COR-L47 (cell line): ENCODE measurements at places on chromosomes 12 and 14.

GRCh38 chr12:108305520-108305919, 33.6 kb downstream of the CMKLR1 start:
- DNase-seq, result no peak

DNA sequence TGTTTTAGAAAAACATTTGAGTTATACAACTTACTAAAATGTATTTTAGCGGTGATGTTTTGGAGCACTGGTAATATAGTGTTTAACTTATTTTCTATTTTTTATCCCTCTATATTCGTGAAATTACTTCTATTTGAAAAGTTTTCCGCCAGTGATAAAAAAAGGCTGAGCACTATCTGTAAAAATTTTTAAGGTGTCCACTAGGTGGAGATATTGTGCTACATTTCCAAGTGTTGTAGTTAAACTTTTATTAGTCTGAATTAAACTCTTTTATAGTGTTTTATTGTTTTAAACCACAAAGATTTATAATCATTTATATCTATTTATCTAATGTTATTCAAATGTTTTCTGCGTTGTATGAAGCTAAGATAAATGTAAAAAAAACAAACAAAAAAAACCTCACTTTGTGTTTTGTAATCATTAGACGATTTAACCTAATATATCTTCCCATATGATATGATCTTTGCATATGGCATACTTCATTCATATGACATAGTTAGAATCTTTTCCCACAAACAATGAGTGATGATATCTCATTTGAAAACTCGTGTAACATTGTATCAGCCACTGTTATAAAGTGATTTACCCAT, 11.8 kb downstream of the ALG10B start:
- DNase-seq, result peak; percentile 1

DNA sequence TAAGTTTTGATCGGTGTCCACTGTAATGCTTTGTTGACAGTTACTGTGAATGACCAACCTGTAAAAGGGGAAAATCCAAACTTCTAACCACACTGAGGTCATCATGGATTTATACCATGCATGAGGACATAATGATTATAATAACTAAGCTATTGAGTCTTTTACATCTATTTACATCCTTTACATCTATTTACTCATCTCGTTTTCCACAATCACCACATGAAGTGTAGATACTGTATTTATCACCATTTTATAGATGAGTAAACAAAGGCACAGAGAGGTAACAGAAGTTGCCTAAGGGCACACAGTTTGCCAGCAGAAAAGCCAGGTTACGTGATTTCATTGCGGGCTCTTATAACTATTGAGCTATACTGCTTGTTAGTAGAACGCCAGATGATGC, 27.9 kb upstream of the EID3 start:
- DNase-seq, result no peak

- DNase-seq, result no peak
Observed at GRCh38 chr12:1915082-1915968, 3.1 kb downstream of the CACNA2D4 start.

DNA sequence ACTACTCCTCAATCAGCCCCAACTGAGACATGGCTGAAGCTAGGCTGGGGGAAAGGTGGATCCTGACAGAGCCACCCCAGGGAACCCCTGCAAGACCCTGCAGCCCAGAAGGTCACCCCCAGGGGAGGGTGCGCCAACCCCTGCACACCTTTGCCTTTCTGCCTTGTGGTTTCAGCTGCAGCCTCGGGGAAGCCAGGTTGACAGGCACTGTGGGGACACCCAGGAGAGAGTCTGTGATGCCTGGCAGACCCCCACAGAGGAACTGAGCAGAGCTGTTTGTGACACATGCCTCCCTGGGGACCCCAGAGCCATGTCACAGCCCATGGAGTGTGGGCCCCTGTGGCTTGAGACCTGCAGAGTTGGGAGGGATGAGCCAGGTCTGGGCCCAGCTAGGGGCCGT, 11.8 kb upstream of the HHIPL1 start:
- DNase-seq, result no peak

- DNase-seq, result no peak
Observed at GRCh38 chr12:76859611-76860010, 19.2 kb downstream of the CSRP2 start.

DNA sequence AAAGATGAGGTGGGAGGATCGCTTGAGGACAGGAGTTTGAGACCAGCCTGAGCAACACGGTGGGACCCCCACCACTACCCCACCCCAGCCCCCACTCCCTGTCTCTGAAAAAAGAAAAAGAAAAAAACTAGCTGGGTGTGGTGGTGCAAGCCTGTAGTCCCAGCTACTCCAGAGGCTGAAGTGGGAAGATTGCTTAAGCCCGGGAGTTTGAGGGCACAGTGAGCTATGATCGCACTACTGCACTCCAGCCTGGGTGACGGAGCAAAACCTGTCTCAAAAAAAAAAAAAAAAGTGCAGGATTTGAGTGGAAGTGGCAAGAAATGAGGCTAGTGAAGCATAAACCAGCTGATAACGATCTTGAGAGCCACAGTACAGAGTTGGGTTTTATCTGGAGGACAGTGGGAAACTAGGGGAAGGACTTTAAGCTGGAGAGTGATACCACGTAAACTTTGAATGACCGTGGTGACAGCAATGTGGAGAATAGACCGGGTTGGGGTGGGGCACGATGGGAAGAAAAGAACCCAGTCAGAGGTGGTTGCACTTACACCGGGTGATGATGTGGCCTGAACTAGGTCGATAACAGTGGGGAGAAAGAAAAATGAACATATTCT, 85.3 kb downstream of the TMEM260 start:
- DNase-seq, result no peak

DNA sequence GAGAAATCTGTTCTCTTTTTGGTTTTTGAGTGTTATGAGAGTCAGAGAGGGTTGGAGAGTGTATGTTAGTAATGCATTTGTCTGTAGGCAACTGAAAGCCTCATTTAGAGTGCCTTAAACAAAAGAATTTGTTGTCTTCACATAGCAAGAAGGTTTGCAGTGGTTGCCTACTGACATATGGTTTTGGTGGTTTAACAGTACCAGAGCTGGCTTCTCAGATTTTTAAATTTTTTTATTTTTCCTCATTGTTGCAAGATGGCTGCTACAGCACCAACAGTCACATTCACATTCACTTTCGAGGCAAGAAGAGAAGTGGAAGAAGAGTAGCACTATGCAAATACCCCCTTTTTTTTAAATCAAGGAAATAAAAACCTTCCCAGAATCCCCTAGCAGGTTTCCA, 106.5 kb downstream of the ADCK1 start:
- DNase-seq, result no peak

DNA sequence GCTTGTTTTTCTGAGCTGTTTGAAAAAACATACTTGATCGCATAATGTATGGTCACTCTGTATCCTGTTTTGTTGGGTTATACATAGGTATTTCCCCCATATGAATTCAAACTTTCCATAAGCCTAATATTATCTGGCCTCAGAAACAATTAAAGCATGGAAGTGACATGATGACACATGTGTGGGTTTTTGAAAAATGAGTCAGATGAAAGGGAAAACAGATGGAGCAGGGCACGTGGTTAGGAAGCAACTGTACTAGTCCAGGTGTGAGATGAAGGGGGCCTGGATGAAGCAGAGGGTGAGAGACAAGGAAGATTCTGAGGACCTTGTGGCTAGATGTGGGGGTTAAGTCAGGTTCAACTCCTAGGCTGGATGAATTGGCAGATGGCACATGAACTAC, 92.7 kb upstream of the DNM1L start:
- no peak for DNase-seq

GRCh38 chr12:100168562-100168961, 25.9 kb upstream of the BLTP3B start:
- DNase-seq, result no peak

DNA sequence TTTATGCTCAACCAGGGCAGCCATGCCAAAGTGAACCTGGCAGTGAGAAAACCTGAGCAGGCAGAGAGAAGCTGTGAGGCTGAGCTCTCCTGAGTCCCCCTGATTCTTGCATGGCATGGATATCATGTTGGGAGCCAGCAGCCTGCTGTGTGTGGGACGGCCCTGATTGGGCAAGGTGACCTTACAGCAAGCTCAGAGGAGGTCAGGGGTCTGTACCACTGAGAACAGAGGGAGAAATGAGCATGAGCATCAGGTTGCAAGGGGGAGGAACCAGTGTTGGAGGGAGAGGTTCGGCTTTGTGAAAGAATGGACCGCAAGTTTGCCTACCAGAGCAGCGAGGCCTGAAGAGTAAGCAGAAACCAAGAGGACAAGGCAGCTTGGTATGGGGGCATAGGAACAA, 59.1 kb upstream of the PTGR2 start:
- DNase-seq, result no peak

DNA sequence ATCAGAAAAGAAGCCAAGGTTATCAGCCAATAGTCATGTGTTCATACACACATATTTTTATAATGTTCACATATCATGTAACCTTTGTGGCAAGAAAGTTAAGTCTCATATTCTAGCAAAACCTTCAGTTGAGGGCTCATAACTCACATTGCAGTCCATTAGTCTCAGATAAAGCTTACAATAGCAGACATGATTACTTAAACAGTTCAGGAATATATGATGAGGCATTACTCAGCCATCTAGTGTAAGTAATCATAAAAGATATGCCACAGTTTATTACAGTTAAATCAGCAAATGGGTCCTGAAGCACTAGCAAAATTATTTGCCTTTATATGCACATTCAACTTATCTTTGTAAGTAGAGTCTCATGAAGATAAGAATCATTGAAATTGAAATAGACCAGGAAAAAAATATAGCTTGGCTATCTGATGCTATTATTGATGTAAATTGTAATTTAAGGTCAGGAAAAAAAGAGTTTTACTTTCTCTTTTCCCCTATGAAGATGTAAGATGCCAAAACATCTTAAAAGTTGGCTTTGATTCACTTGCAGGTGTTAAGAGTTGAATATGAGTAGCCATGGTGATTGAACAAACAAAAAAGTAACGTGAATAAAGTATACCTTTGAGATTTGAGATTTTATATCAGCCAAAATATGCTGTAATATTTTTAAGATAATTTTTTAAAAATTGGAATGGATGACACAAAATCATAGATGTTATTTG, 537.0 kb downstream of the SLC6A15 start:
- no peak for DNase-seq

DNA sequence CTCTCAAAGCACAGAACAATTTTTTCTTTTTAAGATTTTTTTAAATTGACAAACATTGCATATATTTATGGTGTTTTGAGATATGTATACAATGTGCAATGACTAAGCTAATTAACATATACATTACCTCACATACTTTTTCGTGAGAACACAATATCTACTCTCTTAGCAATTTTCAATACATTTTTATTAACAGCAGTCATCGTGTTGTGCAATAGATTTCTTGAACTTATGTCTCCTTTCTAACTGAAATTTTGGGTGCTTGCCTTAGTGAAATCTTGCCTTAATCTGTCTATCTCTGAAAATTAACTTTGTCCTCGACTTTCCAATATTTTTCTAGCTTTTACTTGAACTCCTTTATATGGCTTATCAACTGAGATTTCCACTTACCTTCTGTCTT, 6.8 kb downstream of the OR10A7 start:
- DNase-seq, result no peak

- no peak for DNase-seq
Observed at GRCh38 chr14:23452237-23452636, 16.8 kb upstream of the MYH7 start.

DNA sequence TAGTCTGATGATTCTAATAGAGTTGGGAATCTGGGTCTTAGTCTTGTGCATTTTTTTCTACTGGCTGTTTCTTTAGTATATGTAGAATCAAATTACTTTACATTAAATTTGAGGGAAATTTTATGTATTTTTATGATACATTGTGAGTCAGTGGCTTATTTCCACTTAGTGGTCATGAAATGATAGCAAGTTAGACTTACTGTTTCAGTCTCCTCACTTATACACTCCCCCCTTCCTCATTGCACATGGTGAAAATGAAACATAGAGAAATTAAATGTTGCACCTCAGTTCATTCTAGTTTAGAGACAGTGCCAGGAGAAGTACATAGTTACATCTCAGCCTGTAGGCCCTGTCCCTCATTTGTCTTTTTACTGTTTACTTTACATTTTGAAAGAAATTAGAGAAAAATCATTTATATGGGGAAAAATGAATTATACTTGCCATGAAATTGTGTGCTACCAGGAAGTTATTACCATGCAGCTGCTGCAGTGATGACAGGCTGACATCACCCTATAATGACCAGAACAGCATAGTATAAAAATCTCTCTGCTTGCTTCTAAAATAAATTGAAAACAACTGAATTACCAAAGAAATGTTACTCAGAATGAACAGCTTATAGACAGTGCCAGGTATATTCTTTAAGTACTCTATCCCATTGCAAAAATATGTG, 113.2 kb downstream of the TRMT5 start:
- DNase-seq, result no peak

- DNase-seq, result no peak
Observed at GRCh38 chr12:69130064-69130463, 109.3 kb upstream of the CPSF6 start.

GRCh38 chr12:62865937-62866336, 69.0 kb downstream of the PPM1H start:
- DNase-seq, result no peak

GRCh38 chr12:124527861-124528561, 39.4 kb downstream of the NCOR2 start:
- peak; percentile 68 for DNase-seq

GRCh38 chr14:61187196-61187905, 93.8 kb downstream of the TMEM30B start:
- DNase-seq, result no peak

DNA sequence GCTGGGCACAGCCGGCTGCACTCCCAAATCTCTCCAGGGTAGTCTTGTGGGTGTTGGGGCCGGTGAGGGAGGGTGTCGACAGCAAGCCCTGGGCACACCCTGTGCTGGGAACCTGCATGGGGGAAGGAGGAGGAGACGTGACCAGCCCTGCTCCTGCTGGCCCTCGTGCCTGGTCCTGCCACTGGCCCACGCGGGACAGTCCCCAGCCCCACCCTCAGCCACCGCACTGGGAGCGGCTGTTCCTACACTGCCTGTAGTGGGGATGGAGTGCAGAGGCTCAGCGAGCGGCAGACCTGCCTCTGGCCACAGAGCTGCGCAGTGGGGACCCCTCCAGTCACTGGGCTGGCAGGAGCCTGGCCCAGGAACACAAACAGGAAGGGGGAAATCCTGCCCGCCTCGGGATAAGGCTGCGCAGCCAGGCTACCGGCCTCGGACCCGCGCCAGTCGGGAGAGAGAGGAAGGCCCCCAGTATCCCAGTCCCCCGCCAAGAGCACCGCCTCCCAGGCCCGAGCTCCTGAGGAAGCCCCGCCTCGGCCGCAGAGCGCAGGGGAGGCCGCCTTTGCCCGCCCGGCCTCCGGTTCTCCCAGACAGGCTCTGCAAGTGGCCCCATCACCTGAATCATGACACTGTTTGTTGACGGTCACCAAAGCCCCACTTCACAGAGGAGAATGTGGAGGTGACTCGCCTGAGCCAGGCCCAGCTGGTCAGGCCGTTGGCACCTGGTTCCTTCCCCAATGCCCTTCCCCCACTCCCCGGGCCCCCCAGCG, 10.6 kb downstream of the AHNAK2 start:
- no peak for DNase-seq

GRCh38 chr12:108649669-108650068, 16.0 kb upstream of the SELPLG start:
- no peak for DNase-seq

GRCh38 chr12:21891751-21892217, 49.4 kb downstream of the ABCC9 start:
- DNase-seq, result no peak

GRCh38 chr14:56660677-56661389, 81.2 kb downstream of the TMEM260 start:
- DNase-seq, result peak; percentile 9

- DNase-seq, result no peak
Observed at GRCh38 chr12:121719926-121720414, 7.4 kb downstream of the TMEM120B start.
